CD8-positive, alpha-beta memory T cell (primary cell): ENCODE measurements at places on chromosomes 2 and 18.

DNA sequence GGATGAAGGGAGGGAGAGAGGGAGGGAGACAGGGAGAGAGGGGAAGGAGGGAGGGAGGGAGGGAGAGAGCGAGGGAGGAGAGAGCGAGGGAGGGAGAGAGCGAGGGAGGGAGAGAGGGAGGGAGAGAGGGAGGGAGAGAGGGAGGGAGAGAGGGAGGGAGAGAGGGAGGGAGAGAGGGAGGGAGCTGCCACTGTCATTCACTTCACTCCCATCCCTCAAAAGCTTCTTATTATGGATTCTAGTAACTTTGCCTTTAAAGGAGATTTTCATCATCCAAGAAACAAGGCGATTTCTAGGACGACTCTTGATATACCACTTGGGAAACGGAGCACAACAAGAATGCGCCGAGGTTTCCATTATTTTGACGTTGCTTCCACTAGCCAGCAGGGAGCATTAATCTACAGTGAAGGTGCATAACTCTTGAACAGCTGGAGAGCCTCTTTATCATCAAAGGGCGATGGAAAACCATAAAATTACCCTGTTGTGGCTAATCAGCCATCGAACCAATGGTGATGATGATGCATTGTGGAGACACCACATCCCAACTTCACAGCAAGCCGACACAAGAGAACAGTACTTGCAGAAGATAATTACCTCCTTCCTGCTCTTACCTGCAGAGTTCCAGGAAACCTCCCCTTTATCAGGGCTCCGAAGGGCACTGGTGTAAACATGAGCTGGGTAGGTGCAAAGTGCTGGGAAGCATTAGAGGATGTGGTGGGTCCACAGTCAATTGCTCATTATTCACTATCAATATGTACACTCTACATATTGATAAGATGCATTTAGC lies 130.5 kb downstream of the EIPR1 start:
- DNase-seq: no peak

DNA sequence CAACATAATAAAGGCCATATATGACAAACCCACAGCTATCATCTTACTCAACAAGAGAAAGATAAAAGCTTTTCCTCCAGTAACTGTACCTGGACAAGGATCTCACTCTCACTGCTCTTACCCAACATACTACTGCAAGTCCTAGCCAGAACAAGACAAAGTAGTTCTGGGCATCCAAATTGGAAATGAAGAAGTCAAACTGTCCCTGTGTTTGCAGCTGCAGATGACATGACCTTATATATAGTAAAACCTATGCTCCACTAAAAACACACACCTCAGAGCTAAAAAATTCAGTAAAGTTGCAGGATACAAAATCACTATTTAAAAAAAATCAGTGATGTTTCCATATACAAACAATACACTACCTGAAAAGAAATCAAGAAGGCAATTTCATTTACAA lies 32.2 kb downstream of the USP34 start:
- no peak for DNase-seq

DNA sequence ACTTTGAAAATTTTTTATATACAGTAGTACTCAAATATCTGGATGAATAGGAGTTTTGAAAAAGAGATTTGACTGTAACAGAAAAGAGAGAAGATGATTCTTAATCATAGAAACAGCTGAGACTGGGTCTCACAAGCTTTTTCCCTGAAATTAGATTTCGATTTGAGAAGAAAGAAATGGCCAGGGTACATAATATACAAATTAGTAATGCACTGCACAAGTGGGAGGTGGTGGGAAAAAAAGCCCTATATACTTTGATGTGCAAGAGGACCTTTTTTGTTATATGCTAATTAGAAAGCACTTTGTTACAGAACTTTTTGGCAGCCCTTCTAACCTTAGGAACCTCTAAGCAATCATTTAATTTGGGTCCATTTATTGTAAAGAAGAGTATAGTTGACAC lies 62.9 kb downstream of the EML4 start:
- DNase-seq: no peak

DNA sequence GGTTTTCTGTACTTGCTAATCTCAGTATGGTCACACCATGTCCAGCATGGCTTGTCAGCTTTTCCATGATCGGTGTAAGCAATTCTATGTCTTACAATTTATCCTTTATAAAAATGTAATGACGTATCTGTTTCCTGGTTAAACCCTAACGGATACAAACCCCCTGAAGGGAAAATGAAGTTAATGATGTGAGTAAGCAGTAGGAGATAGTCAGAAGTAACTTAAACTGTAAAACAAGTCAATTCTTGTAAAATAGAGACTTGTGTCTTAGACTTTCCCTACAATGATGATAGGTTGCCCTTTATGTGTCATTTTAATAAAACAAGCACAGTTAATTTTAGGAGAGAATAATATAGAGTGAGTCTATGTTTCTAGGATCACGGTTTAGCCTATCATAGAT lies 1365.9 kb upstream of the SLC39A10 start:
- no peak for DNase-seq

GRCh38 chr2:215420471-215420935 lies 15.4 kb downstream of the FN1 start:
- DNase-seq: no peak

DNA sequence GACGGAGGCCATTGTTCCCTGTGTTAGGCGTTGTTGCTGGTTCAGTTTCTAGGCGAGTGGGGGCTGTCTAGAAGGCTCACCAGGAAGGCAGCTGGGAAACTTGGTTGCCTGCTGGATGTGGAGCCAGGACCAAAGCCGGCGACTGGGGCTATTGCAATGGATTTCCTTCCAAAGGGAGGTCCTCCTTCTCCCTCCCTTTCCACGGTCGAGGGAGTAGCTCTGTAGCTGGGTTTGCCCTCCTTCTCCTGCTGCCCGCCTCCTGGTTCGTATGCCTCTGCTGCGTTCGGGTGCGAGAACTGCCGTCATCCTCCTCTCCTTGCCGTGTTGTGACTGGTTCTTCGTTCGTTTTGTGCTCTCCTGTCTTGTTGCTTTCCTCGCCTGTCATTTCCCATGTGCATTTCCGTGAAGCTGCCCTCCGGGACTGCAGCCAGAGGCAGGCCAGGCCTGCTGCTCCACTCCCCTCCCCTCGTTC lies 203.4 kb downstream of the NEDD4L start:
- no peak for DNase-seq

- DNase-seq: no peak
Observed at GRCh38 chr2:132609101-132609890, 60.7 kb downstream of the LYPD1 start.
